Stimulated activated CD4-positive, alpha-beta T cell treated with anti-CD3 and anti-CD28 coated beads, Interleukin-15, amount 100 ng/mL, for 24 hours (primary cell): ENCODE measurements at places on chromosomes 5 and 9.

DNA sequence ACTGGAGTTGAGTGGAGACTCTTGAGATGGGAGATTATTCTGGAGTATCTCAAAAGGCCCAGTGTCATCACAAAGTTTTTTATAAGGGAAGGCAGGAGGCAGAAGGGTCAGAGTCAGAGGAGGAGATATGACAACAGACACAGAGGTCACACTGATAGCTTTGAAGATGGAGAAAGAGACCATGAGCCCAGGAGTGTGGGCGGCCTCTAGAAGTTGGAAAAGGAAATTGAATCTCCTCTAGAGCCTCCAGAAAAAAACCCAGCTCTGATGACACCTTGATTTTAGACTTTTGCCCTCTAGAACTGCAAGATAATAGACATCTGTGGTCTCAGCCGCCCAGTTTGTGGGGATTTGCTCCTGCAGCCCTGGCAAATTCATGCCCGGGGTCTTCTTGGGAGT, 64.8 kb upstream of the SPTLC1 start:
- DNase-seq, result no peak

DNA sequence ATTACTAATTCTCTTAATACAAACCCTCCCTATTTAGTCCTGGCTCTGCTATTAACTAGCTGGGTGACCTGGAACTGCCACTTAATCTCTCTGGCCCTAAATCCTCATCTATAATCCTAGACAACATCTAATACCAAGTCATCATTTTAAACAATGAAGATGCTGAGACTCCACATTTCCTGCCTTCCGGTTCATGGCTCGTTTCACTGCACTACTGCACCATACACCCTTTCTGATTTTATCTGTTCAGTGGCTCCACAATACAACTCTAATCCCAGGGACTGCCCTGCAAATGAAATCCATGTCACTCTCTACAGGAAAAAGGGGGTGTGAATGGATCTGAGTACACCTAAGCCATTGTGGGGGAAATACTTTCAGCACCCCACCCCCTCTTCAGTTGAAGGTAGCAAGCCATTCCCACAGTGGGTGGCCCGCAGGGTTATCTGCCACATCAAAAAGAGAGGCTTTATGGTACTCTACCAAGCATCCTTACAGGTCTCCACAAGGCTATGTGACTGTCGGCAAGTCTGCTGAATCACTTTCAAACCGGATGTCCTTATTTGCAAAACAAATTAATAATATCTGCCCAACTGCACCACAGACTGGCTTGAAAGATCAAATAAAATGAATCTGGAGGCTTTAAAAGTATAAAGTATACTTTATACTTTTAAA, 89.5 kb downstream of the EPB41L4A start:
- peak; percentile 3 for DNase-seq

- DNase-seq, result no peak
Observed at GRCh38 chr9:71812385-71812784, 44.1 kb upstream of the CEMIP2 start.

DNA sequence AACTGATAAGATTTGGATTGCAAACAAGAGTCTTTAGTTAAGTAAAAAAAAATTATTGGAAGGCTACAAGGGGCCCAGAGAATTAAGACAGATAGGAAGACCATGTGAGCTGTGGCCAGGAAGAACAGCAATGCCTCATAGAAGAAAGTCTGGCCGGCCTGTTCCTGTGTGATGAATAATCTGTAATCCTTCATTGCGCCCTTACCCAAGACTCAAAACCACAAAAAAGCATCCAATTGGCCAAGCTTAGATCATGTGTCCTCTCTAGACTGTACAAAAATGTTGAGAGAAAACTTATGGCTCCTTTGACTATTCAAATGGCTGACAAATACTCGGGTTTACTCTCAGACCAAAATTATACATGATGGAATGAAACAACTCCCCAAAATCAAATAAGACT, 1383.5 kb downstream of the PTPRD start:
- no peak for DNase-seq
